NCI-H1694 treated with DMSO at 0.1 percent for 48 hours (cell line): ENCODE measurements at places on chromosomes 1 and 21.

DNA sequence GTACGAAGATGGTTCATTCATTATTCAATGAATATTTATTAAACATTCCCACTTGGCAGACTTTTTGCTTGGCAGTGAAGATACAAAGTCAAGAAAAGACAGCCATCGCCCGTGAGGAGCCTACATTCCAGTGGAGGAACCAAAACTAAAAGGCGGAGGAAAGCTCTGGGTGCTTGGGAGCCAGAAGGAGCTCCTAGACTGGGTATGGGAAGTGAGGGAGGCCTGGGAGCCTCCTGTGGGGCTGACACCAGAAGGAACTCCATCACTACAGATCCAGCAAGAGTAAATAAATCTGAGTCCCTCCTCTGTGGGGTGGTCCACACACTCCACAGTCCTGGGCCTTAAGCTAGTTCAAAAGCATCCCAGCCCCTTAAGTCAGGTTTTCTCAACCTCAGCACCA is 14.9 kb downstream of the RNASEL start:
- DNase-seq: no peak

GRCh38 chr21:29293495-29293894 is 5.2 kb upstream of the BACH1 start:
- DNase-seq: no peak

- DNase-seq: no peak
Observed at GRCh38 chr1:183590244-183591191, at the start of gene NCF2. NCF2 (minus strand) TSS chr1:183590459; CDS start chr1:183590329, 130 bp downstream.

- no peak for DNase-seq
Observed at GRCh38 chr1:160061369-160062229, 8.4 kb downstream of the KCNJ10 start.

GRCh38 chr21:35070436-35070835 is 21.3 kb upstream of the RUNX1 start:
- no peak for DNase-seq

DNA sequence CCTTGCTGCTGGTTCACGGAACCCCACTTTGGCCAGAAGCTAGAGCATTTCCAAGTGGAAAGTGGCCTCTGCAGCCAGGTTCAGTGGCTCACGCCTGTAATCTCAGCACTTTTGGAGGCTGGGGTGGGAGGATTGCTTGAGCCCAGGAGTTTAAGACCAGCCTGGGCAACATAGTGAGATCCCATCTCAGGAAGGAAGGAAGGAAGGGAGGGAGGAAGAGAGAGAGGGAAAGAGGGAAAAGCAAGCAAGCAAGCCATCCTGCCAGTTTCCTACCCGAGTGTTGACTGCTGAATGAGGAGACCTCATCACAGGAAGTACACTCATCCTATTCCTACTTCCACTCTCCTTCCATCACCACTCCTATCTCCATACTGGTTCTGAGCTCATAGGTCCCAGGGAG is 12.8 kb upstream of the KLF17 start:
- DNase-seq: no peak

GRCh38 chr1:168092566-168093355 is 44.0 kb downstream of the GPR161 start:
- no peak for DNase-seq

DNA sequence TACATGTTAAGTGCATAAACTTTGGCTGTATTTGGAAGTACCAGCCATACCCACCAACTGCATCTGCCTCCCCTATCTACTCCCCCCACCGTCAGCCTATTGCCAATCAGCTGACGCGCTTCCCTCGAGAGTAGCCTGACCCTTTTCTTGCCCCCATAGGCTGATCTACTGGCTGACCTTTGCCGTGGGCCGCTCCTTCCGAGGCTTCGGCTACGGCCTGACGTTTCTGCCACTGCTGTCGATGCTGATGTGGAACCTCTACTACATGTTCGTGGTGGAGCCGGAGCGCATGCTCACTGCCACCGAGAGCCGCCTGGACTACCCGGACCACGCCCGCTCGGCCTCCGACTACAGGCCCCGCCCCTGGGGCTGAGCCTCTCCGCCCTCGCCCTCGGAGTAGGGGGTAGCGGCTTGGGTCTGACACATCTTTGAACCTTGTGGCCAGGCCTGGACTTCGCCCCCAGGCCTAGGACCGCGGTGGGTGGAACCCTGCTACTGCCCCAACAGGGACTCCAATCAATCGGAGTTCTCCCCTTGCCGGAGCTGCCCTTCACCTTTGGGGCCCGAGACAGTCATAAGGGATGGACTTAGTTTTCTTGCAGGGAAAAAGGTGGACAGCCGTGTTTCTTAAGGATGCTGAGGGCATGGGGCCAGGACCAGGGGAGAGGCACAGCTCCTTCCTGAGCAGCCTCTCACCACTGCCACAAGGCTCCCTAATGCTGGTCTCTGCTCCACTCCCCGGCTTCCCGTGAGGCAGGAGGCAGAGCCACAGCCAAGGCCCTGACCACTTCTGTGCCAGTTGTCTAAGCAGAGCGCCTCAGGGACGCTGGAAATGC is 4.0 kb downstream of the GLMP start:
- no peak for DNase-seq

DNA sequence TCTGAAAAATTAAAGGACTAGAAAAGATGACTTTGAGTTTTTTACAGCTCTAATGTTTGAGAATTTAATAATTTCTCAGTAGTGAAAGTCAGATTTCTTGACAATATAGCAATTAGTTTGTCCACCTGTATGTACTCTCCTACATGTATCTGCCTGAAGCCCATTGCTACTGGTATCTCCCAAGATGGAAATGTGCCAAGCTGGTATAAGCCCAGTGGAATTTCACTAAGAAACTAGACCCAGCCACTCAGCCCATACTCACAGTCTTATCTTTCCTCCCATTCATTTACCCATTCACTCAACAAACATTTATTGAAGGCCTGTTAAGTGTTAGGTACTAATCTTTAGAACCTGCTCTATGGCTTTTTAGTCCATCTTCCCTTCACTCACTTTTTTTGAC is 21.6 kb upstream of the TRIM45 start:
- DNase-seq: no peak

- DNase-seq: no peak
Observed at GRCh38 chr1:42689912-42690311, 7.7 kb downstream of the YBX1 start.

DNA sequence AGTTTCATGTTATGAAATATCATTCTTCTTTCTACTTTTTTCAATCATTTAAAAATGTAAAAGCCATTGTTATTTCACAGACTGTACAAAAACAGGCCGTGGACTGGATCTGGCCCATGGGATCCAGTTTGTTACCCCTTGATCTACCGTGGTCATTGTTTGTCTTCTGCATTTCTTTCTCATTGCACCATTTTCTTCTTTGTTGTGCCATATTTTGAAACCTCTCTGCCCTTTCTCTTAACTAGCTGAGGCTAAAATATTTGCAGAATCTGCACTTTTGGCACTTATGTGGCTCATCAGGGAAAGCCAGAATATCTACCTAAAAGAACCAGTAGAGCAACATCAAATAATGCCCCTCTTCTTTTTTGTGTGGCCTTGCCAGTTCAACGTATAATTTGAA is 50.5 kb downstream of the DNAJC6 start:
- DNase-seq: no peak

DNA sequence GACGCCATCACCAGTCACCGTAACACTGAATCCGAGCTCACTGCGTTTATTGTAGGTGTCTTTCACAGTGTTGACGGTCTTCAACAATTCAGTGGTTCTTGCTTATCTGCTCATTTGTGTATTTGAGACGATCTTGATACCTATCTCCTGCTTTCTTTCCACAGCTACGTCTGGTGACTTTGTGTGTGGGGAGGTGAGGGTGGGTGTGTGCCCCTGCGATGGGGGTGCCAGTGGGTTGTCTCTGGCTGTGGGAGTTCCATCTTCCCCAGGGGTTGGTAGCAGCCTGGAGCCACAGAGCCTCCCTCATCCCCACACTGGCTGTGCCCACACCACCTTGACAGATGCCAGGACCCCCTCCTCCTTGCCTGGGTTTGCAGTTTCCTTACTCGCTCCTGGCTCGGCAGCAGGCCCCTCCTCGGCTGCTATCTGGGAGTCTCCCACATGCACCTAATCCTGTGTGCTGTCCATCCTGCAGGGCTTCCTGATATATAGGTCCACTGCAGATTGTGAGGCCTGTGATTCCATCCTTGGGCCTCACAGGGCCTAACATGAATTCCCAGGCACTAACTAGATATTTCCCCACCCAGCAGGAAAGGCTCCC is 6.3 kb upstream of the PARP1 start:
- no peak for DNase-seq

- DNase-seq: no peak
Observed at GRCh38 chr1:179323436-179323835, 29.8 kb downstream of the SOAT1 start.

DNA sequence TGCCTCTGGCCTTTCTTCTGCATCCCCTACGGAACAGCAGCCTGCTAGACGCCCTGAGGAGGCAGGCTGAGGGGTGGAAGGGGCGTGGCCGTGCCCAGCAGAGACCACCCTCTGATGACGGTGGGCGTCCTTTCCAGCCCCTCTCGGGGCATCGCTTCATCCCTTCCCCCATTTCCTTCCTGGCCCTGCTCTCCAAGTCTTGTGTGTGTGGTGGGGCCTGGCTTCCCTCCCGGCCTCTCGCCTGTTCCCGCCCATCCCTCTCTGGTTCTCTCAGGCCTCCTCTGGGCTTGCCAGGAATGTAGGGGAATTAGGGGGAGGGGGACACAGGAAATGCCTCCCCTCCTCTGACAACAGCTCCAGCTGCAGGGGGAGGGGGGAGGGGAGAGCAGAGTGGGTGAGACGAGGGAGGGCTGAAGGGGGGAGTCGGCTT is 51.1 kb downstream of the SKI start:
- no peak for DNase-seq

- DNase-seq: no peak
Observed at GRCh38 chr1:161047436-161048420, 2.0 kb upstream of the USF1 start.

- no peak for DNase-seq
Observed at GRCh38 chr1:229105109-229105508, 165.8 kb upstream of the RAB4A start.

DNA sequence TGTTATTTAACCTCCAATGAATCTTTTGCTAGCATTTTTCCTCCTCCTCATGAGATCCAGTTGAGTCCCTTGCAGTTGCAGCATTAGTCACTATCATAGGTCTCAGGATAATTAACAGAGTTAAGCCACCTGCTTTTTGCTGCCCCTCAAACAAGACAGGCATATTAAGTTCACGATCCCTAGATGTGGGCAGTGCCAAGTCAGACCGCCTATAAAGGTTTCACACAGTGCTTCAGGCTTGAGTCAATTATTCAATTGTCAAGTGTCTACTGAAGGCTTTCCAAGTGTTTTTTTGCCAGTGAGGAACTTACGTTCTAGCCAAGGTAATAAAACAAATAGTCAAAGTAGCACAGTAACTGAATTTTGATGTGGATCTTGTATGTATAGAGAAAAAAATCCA is 175.0 kb downstream of the DAB1 start:
- DNase-seq: no peak

DNA sequence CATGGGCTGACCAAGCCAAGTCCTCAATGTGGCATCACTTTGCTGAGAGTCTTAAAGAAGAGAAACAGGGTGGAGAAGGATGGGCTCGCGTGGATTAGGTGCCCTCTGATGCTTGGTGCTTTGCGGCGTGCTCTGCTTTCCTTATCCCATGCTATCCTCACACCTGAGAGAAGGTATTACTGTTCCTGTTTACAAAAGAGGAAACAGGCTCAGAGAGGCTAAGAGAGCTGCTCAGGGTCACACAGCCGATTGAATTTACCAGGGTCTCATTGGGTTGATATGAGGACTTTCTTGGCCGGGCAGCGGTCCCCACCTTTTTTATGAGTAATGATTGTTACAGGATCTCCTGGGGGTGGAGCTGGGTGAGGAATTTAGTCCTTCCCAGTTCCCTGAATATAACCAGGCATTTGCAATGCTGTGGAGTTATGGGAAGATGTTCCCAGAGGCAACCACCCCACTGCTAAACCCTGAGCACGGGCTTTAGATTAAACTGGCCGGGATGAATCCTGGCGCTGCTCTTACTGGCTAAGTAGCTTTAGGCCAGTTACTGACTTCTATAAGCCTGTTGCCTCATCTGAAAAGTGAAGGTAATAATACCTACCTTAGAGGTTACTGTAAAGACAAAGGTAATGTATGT is 4.5 kb downstream of the ASCL5 start:
- DNase-seq: no peak

GRCh38 chr1:32365445-32365844 is 3.1 kb downstream of the TSSK3 start:
- no peak for DNase-seq

- no peak for DNase-seq
Observed at GRCh38 chr1:26743426-26744059, 44.2 kb upstream of the PIGV start.

DNA sequence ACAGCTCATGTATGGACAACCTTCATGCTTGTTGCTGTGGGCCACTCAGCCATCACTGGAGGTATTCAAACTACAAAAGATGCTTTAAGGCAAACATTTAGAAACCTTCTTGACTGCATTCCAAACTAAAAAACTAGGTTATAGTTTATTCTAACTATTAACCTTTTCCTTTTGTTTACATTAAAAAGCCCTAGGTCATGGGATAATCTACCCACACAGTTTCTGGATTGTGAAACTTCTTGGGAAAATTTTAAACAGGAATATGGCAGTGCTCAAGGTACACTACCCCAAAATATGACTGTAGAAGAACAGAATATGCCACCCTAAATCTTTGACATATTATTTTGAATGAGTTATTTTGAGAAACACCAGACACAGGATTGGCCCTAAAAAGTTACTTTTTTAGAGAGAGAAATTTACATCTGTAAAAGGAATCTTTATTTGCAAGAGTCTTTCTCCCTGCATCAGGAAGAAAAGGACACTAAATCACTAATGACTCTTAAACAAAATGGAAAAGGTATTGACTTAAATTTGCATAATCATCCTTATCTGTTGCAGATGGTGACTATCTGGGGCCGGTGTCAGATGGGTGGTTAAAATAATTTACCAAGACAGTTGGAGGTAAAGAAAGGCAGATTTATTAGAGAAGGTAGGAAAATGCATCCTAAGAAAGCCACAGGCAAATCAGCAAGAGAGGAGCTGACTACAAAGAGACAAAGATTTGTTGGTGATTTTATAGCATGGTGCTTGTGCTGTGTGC is 25.1 kb upstream of the NUF2 start:
- no peak for DNase-seq

DNA sequence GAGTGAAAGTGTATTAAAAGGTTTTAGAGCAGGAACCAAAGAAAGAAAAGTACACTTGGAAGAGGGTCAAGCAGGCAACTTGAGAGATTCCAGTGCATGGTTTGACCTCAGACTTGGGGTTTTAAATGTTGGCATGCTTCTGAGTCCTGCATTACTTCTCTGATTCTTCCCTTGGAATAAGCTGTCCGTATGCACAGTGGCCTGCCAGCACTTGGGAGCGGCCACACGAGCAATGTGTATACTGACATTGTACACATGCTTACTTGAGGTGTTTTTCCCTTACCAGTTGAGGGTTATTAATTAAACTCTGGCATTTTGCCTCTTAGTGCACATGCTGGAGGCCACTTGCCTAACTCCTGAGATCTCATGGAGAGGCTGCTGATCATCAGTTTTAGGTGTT is 786.6 kb upstream of the RGS18 start:
- DNase-seq: no peak

DNA sequence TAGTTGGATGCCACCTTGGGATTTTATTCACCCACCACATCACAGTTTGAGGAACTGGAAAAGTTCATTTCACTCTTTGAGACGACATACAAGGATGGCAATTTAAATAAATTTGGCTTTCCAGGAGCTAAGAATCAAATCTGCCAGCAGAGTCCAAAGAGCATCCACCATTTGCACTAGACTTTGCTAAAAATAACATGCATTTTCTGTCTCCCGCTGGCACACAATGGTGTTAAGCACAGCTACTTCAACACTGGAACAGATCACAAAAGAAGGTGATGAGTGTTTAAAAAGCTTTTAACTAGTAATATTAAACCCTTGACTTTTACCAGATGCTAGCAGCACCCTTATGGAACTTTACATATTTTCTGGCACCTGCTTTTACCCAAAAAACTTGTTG is 44.6 kb downstream of the MAEL start:
- no peak for DNase-seq
